Stimulated activated CD8-positive, alpha-beta memory T cell treated with anti-CD3 and anti-CD28 coated beads, Interleukin-12 subunit alpha, Interleukin-12 subunit beta, amount 100 ng/mL, for 4 hours (primary cell): ENCODE measurements at places on chromosomes 1 and 21.

DNA sequence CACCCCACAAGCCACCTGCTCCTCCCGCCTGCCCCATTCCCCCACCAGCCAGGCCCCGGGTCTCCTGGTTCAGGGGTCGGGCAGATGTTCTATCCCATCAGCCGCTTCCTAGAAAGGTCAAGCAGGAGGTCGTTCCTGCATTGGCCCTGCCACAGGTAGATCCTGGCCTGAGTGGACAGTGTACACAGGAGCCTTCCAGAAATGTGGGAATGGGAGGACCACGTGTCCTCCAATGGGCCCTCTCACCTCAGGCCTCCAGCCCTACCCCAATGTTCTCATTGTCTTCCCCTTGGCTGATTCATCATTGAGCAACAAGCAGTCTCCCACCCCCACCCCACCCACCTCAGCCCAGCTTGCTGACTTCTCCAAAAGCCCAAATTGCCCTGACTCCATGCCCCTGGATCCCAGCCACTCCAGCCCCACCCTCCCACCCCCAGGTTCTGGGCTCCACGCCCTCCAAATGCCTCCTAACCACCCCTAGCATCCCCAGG is 2.1 kb downstream of the S100A16 start:
- DNase-seq = no peak

GRCh38 chr21:42684109-42684916 is 30.9 kb downstream of the PDE9A start:
- DNase-seq = no peak

DNA sequence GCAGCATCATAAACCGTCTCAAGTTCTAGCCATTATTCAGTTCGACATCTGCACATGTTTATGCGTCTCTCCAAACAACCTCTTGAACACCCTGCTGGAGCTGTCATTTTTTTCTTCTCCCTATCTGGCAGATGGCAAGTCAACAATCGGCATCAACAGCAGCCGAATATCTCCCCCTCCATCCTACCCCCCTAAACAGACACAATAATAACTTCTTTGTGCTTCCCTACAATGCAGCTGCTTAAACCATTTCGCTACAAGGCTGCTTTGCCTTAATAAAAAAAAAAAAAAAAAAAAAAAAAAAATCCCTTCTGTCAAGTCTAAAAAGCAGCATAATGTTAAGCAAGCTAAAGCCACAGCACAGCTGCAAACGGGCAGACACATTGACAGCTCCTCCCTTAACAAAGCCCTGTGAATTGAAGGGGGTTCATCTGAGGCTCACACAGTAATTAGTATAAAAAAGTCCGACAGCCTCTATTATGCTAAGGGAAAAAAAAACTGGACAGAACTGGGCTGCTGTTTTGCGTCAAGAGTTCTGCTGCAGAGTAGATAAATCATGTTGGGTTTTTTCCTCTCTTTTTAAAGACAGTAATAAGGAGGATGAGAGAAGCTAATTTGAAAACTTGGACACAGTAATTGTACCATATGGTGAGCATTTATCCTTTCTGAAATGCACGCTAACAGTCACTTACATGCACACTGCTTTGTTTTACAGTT is 136.4 kb downstream of the AKT3 start:
- DNase-seq = no peak

DNA sequence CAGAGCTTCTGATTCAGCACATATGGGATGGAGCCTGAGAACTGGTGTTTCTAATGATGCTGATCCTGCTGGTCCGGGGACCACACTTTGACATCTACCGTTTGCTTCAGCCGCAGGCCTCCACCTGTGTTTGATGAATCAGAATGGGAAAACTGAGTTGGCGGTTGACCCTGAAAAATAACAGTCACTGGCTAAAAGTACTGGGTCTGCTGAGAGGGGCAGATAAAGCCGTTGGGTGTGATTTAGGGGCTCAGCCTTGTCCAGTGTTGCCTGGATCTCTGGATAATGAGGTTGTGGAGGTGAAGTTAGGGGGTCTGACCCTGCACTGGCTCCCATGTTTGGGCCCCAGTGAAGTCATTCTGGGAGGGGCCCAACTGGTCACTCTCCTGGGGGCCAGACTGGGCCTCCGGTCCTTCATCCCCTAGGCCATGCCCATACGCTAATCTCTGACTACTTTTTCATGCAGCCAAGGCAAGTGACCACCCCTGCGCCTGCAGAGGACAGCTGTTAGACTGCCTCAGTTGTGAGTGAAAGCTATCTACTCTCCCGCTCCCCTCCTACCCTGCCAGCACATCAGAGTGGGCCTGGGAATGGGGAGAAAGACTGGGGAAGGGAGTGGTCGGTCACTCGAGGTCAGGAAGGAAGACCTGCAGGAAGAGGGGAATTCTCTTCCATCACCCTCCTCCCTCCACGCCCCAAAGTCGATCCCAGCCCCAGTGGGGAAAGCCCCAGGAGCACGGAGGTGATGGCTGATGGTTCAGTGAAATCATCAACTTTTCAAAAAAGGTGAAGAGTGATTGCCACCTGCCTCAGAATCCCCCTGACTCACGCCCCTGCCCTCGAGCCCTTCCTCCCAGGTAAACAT is 27.7 kb downstream of the VASH2 start:
- no peak for DNase-seq

DNA sequence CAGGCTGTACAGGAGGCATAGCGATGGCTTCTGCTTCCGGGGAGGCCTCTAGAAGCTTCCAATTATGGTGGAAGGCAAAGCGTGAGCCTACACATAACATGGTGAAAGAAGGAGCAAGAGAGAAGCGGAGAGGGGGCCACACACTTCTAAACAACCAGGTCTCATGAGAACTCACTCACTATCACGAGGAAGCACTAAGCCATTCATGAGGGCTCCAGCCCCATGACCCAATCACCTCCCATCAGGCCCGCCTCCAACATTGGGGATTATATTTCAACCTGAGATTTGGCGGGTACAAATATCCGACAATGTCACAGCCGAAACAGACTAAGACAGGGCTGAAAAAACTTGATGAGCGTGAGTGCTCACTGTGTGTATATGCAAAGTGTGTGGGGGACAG is 89.3 kb upstream of the CNIH3 start:
- DNase-seq = no peak

DNA sequence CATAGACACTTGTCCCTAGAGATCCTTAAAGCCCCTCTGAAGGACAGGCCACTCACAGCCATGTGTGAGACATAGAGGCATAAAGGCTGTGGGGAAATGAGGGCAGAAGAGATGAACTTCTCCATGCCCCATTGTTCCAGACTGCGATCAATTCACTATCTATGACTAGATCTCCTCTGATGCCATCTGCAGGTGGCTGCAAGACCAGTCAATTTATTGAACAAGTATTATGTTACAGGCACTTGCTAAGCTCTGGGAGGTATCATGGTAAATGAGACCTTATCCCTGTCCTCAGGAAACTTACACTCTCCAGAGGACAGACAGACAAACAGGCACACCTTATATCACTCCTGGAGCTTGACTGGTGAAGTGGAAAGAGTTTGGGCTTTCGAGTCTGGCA is 22.9 kb downstream of the UBIAD1 start:
- DNase-seq = no peak

- DNase-seq = no peak
Observed at GRCh38 chr21:37974081-37974480, 57.8 kb upstream of the KCNJ6 start.

GRCh38 chr1:93275634-93276295 is 69.9 kb upstream of the DR1 start:
- no peak for DNase-seq

GRCh38 chr1:96465441-96465840 is 256.1 kb upstream of the PTBP2 start:
- DNase-seq = no peak

GRCh38 chr1:51567653-51568052 is 48.6 kb upstream of the EPS15 start:
- DNase-seq = no peak

DNA sequence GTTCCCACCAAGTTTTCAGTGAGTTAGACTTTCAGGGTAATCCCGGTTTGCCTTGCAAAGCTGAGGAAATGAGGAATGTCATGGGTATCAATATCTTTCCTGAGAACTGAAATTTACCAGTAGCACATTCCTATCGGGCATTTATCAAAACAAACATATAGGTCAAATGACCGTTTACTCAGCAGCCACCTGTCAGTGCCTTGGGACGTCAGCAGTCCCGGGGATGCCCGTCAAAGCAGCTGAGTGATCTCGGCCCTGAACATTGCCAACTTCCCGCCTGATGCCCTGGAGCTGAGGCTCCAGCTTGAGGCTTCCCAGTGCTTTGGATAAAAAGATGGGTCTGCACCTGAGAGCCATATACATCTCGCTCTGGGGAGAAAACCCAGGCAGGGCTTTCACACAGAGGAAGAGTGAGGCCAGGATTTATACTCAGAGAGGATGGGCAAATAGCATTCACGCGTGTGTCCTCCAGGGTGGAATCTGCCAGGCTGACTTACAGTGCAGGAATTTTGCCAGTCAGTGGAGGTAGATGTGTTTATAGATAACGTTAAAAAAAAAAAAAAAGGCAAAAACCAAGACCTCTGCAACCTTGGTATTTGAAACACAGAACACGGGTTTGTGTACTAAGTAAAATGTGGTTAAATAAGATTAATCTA is 435.7 kb upstream of the VAMP3 start:
- no peak for DNase-seq

- no peak for DNase-seq
Observed at GRCh38 chr1:111392460-111392945, 35.0 kb downstream of the OVGP1 start.

- DNase-seq = no peak
Observed at GRCh38 chr1:168966217-168966616, 140.3 kb upstream of the ATP1B1 start.

DNA sequence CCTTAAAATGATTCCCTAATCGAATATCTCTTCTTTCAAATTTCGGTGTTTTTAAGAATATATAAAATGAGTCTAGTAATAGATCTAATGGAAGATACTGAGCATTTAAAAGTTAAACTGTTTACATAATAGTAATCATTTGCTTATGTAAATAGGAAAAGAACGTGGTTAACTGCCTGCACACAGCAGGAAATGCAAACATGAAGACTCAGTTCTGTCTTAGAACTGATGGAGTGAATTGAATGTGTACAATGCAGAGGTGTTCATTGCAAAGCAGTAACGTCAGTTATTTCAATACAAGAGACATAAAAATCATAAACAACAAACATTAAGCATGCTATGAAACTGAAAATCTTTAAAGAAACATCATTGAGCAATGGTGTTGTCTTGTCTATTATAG is 359.4 kb upstream of the ADAMTS5 start:
- no peak for DNase-seq

DNA sequence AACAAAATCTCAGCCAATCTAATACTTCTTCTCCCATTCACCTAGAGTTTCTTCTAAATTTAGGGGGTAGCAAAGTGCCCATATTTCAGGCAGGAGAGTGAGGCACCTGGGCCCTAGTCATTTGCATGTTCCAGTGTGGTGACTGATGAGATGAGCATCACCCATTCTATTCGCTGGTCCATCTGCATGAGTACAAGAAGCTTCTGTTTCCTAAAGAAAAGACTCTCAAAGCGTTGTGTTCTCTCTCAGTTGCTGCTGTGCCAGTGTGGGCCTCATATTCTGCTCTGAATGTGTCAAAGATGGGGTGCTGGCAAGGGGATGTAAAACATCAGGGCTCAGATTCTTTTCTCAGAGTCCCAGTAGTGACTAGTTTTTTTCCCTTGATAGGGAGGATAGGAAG is 16.1 kb upstream of the DPYD start:
- no peak for DNase-seq

DNA sequence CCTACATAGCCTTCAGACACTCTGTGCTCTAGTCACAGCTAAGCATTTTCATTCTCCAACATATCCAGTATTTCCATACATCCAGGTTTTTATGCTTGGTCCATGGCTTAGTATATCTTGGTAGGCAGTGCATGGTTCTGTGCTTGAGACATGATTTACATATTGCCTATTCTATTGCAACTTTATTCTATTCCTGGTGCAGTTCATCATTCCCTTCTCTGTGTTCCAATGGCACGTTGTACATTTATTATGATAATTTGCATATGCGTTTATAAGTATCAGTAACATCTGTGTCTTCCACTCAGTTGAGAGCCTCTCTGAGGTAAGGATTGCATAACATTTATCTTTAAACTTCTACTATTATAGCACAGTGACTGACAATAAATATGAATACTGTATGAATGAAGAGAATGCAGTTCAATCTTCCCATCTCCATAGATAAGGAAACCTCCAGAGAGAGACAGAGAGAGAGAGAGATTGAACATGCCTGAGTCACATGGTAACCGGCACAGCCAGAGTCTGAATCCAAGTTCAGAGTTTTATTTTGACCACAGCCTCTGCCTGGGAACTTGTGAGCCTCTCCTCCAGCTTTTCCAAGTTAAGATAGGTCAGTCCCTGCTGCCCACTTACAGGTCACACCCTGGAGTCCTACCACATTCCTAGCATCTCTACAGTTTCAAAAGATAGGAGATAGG is 41.5 kb downstream of the PLPPR5 start:
- DNase-seq = no peak

DNA sequence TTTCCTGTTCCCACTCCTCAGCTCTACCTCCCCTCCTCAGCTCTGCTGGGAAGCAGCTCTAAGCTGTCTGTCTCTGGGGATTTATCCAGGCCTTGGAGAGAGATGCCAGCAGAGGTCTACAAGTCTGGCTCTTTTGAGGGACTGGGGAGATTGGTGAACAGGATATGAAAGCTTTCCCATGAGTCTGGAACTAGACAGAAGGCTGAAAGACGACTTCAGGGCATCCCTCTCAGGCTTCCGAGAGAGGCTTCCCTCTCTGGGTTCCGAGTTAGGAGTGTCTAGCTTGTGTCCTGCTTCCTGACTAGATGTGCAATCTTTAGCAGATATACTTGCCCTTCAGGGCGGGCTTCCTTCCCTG is 733 bp downstream of the TMEM35B start:
- no peak for DNase-seq

GRCh38 chr1:66852870-66853269 is 51.8 kb upstream of the INSL5 start:
- no peak for DNase-seq

GRCh38 chr1:212513586-212513985 is 80.9 kb downstream of the NENF start:
- no peak for DNase-seq

DNA sequence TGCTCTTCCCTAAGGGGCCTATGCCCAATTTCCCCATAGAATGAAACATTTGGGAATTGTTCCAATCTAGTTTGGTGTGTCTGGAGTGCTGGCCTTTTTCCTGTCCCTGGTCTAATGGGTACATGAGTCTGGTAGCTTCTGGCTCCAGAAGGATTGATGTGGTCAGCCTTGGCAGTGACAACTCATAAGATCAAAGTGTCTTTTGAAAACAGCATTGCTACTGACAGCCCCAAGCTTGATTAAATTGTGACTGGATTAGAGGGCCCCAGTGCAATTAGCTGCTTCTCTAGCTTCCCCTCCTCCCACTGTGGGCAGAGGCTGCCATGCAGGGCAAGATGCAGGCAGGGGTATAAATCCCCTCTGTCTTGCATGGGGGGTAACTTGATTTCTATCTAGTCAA is 130.9 kb downstream of the UCK2 start:
- DNase-seq = no peak

- no peak for DNase-seq
Observed at GRCh38 chr1:25672763-25673409, 56.3 kb downstream of the MAN1C1 start.

DNA sequence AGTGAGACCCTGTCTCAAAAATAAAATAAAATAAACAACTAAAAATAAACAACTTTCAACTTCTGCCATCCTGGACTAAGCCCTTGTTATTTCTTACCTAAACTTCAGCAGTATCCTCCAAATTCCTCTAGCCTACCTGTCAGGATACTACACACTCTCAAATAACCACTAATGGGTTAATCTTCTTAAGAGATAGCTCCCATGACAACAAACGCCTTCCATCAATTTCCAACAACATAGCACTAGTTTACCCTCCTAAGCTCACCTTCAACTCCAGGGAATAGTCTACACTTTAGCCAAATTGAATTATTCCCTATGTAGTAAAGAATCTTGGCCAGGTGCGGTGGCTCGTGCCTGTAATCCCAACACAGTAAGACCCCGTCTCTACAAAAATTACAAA is 11.3 kb downstream of the AUNIP start:
- no peak for DNase-seq
